ENCODE measurements at places on chromosomes 3 and 15.

DNA sequence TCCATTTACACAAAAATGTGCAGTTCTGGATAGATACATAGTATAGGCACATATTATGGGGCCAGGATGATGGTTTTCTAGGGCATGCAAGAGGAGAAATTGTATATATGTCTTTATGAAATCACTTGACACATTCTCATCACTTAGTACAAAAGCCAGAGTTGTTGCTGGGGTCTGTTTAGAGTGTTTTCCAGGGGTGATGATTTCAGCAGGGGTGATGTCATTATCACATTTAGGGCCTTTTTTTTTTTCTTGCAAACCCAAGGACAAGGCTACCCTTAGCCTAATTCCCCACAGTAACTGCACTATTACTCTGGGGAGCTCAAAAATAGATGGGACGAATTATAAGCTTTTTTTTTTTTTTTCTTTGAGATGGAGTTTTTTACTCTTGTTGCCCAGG lies 3.6 kb downstream of the ZNF589 start:
- no peak for DNase-seq

DNA sequence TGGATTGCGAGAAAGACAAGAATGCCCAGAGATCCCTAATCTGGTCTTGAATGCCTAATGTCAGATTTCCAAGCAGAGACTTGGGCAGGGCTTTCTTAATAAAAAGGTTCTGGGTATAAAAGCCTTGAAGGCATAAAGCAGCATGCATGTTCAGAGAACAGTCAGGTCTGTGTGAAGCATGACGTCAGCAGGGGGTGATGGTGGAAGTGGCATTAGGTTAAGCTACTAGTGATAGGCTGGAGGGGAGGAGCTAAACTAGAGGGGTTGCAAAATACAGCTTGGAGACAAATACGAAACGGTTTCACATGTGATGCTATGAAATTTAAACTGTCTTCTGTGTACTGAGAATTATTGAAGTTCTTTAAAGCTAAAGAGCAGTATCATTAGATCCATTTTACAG lies 125.6 kb downstream of the VPS8 start:
- DNase-seq, result no peak

GRCh38 chr3:183018421-183019192 lies 38.3 kb upstream of the DCUN1D1 start:
- DNase-seq, result no peak

DNA sequence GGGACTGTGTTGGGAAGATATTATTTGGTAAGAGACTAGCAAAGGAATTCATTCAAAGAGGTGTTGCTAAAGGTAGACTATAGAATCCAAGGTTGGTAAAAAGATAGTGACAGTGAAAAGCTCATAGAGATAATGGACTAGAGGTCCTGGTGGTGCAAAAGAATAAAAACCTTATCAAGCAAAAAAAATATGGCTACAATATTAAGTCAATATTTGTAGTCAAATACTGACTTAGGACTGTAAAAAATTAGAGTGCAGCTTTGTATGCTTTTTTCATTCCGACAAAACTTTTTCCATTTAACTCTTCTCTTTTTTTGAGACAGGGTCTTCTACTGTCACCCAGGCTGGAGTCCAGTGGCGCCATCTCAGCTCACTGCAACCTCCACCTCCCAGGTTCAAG lies 444.0 kb upstream of the AGTR1 start:
- DNase-seq, result no peak

DNA sequence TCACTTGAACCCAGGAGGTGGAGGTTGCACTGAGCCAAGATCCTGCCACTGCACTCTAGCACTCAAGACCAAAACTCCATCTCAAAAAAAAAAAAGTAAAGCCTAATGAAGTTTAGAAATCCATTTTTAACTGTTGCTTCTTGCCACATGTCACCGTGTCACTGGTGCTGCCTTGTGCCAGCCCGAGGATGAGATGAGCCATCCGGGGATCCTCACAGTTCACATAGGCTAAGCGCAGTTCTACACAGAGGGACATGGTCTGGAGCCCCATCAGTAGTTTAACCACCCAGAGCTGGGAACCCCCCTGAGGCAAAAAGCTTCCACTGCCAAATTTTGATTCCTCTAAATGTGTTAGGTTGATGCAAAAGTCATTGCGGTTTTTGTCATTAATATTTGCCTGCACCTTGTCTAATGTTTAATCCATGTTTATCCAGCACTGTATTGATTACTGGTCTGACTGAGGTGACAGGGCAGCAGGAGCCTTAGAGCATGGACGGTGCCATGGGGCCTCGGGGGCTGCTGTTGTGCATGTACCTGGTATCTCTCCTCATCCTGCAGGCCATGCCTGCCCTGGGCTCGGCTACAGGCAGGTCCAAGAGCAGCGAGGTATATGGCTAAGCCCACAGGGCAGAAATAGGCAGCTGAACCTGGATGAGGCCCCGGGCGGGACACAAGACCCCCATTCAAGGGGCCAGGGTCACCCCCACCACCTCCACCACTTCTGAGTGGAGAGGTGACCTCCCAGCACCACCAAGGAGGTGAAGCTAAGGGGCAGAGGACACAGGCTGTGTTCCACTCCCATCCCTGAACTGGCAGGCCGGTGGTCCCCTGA lies at the start of gene ITIH1:
ITIH1 (plus strand) TSS at position 473 of the 832 bp plus-strand sequence; CDS start at position 490, 17 bp downstream.
- DNase-seq, result no peak

DNA sequence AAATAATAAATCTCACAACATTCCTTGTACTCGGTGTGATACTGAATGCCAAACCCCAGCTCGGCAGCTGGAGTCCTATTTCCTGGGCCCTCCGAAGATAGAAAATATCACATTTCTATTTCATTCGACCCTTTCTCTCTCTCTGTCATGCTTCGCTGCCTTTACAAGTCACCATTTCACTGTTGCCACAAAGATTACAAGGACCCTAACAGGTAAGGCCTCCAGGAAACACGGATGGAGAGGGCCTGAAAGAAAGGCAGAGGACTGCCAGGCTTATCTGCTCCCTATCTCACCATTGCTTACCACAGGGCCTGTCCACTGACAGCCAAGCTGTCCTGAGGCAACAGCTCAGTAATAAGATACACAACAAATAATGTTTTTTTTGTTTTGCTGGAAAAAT lies 376.5 kb downstream of the MECOM start:
- no peak for DNase-seq
